ENCODE measurements at places on chromosomes 4 and X.

DNA sequence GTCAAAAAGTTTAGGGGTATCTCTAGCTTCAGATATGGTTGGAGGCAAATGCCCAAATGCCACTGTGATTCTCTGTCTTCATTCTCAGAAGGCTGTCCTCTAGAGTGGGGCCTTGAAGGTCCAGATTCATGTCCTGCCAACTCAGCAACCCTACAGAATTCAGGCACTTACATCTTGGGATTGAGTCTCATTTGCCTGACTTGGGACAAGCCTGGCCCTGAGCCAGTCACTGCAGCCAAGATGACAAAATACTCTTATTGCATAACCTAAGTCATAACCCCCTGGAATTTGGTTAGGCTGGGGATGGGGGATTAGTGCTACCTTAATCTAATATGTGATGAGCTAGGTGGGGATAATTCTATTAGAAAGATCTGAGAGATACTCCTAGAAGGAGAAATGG is 100.5 kb downstream of the AREG start:
- DNase-seq, result no peak

GRCh38 chrX:106510713-106511403 is 100.9 kb upstream of the RADX start:
- no peak for DNase-seq

GRCh38 chrX:103517246-103517645 is 2.0 kb downstream of the RAB40A start:
- DNase-seq, result no peak

DNA sequence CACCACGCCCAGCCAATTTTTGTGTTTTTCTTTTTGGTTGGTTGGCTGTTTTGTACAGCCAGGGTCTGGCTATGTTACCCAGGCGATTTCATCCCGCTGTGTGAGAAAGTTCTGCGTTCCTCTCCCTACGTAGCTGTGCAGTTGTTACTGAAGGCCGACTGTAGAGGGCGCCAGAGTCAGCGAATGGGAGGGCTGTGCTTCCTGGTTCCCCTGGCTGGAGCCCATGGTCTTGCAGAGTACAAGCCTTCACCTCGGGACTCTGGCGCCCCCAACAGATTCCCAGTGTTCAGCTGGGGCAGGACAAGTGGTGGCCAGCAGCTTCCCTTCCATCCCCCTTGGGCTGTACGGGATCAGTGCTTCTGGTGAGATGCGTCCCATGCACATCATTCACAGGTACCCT is 5.6 kb upstream of the CT45A1 start:
- DNase-seq, result peak; percentile 52

DNA sequence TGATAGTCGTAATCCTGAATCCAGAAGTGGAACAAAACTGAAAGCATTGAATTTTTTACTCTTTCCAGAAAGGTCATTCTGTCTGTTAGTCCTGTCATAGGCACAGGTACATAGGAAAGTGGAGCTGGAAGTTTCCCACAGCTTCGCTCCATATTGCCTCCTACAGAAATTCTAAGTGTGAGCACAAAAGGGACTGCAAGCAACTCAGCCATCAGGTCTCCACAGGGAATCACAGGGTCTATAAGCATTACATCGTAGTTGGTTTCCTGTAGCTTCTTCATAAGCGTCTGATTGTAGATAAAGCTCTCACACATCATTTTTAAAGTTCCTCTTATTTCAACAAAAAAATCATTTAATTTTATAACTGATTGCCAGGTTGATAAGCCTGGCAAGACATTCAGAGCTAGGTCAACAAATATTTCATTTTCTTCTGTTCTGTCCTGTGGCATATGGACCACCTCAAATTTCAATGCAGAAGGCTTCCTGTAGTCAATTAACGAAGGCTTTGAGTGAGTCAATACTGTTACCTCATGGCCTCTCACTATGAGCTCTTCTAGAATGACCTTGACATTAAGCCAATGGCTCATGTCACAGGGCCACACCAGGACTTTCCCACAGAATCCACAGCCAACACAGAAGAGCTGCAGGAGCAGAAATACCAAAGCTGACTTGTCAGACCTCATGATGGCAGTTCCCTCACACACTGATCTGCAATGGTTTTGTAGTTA is at the start of gene UGT2A3:
Gene UGT2A3, minus strand, starts transcription at position 727 of the 728 bp plus-strand sequence. Its CDS starts 44 bp downstream, at position 683.
- no peak for DNase-seq

GRCh38 chrX:77275392-77275791 is 171.8 kb upstream of the FGF16 start:
- DNase-seq, result no peak

- no peak for DNase-seq
These were observed 12.2 kb downstream of the AFF1 start for GRCh38 chr4:86946868-86947500.

DNA sequence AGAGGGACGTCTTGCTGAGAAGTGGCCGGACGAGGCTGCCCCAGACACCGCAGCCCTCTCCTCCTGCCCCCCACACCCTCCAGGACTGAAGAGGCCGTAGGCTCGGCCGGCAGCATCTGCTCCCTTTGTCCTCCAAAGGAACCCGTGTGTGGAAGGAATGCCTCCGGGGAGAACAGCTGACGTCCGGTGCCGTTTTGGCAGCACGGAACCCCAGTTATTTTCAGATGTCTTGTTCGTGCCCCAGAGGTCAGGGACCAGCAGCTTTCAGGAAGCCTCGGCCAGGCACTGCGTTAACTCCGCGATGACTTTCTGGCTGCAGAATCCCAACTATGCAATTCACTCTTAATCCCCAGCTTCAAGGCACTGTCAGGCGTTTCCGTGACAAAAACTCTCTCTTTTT is 10.9 kb upstream of the PPP2R3B start:
- no peak for DNase-seq

DNA sequence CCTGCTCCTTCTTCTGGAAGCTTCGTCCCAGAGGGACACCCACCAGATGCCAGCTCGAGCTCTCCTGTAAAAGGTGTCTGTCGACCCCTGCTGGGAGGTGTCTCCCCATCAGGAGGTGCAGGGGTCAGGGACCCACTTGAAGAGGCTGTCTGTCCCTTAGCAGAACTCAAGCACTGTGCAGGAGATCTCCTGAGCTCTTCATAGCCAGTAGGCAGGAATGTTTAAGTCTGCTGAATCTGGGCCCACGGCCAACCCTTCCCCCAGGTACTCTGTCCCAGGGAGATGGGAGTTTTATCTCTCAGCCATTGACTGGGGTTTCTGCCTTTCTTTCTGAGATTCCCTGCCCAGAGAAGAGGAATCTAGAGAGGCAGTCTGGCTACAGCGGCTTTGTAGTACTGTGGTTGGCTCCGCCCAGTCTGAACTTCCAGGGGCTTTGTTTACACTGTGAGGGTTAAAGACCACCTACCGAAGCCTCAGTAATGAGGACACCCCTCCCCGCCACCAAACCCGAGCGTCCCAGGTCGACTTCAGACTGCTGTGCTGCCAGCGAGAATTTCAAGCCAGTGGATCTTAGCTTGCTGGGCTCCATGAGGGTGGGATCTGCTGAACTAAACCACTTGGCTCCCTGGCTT is 1383.0 kb upstream of the TENM3 start:
- DNase-seq, result no peak

- peak; percentile 97 for DNase-seq
These were observed 759 bp downstream of the H2AZ1 start for GRCh38 chr4:99949034-99949998.

DNA sequence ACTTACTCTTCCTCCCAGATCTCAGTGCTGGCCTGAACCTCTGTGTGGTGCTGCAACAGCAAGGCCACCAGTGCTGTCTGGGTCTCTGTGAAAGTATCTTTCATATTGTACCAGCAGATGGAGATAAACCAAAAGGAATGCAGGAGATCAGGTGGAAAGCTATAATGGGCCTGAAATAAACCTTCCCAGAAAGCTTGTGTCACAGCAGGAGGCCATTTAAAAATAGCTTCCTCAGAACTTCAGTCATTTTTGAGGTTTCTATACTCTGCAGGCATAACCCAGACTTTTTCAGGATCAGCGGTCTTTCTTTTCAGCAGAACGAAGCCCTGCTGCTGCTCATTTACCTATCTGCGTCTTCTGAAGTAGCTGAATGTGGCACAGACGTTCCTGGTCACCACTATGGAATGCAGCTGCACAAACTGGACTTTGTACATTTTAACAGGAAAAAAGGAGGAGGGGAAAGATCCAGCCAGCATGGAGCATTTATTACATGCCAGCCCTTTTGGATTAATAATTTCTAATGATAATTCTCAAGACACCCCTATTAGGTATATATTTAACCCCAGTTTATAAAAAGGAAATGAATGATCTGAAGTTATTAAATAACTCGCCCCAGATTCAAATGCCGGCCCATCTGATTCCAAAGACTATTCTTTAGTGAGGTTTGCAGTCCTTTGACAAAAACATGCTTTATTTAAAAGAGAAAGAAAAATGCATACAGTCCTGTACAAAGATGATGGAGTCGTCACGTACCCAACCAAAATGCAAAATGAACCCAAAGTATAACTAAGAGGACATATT is 119.7 kb downstream of the NFKB1 start:
- DNase-seq, result peak; percentile 31

DNA sequence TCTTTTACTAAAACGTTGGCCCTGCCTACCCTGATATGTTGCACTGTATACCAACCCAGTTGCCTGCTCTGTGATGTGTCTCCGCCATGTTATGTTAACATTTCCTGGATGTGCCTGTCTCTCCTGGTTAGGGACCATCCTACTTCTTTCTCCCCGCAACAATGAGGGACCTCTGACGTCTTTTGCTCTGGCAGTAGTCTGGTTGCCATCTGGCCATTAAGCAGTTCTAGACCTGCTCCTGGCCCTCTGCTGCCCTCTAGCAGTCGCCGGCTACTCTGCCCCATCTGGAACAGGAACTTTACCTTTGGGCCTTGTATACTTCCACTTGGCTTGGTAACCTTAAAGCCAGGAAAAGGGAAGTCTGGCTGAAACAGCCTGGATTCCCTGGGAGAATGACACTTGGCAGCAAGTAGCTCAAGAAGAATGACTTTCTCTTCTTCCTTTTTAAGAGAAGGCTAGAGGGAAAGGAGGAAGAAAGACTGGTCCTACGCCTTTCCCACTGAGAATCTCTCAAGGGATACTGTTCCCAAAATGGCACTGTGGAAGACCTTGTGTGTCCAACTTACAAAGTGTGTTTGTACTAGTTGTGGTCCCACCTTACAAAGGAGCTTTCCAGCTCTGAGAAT is 63.5 kb downstream of the GPC3 start:
- DNase-seq, result peak; percentile 45

DNA sequence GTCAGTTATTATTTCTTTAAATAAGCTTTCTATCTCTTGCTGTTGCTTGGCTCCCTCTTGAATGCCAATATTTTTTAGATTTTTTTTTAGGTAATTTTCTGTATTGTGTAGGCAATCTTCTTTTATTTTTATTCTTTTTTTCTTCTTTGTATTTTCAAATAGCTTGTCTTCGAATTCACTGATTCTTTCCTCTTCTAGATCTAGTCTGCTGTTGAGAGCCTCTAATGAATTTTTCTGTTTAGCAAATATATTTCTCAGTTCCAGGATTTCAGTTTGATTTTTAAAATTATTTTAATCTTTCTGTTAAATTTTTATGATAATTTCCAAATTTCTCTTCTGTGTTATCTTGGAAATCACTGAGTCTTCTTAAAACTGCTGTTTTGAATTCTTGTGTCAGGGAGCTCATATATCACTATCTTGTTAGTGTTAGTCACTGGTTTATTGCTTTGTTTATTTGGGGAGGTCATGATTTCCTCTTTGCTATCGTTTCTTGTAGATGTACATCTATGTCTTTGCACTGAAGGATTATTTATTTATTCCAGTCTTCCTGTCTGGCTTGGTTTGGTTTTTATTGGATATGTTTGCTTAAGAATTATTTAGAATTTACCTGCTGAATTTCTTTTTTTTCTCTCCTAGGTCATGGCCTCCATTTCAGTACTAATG is 39.9 kb upstream of the GPRIN3 start:
- no peak for DNase-seq
